ENCODE measurements at places on chromosomes 1 and 21.

GRCh38 chr1:36847186-36847585, 187.1 kb downstream of the GRIK3 start:
- DNase-seq, result no peak

DNA sequence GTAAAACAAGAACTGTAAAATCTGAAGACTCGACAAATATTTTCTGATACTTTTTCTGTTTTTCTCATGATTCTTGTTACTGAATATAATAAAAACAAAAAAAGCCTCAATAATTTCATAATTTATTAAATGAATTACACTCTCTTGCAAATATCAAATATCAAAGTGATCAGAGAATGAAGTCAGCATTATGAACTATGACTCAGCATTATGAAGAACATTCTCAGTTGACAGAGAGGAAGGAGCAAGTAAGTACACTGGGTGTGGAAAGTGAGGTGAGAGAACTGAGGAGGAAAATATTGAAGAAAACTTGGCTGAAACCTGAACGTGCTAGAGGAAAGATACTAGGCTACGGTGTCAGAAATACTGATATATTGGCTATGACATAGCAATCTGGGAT, 529.5 kb downstream of the KCNT2 start:
- DNase-seq, result peak; percentile 53

DNA sequence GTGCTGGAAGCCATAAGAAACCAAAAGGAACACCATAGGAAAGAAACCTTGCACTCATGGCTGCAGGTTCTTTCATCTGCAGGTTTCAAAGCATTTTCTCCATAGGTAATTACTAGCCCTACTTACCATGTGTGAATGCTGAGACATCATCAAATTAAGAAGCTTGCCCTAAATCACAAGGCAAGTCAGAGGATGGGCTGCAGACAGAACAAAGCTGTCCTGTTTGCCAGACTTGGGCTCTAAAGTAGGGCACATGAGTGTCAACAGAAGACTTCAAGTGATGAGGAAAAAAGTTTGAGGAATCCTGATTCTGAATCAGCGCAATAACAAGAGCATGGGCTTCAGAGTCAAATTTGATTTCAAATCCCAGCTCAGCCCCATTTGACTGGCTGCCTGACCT, 5.8 kb upstream of the EPS15 start:
- DNase-seq, result no peak

DNA sequence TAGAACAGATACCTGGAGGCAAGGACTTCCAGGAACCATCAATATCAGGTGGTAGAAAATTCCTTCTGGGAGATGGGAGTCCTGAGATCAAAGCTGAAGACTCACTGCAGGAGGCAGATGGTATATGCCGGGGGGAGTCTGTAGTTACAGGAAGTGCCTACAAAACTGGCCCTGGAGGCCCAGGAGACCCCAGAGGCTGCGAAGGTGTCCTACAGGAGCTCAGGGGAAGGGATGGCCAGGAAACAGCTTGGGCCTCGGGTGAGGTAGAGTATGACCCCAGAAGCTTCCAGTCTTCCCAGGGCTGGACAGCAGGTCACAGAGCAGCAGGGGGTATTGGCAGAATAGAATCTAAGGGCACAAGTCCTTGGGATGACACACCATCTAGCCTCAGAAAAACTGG, 16.4 kb downstream of the IGFN1 start:
- DNase-seq, result no peak

DNA sequence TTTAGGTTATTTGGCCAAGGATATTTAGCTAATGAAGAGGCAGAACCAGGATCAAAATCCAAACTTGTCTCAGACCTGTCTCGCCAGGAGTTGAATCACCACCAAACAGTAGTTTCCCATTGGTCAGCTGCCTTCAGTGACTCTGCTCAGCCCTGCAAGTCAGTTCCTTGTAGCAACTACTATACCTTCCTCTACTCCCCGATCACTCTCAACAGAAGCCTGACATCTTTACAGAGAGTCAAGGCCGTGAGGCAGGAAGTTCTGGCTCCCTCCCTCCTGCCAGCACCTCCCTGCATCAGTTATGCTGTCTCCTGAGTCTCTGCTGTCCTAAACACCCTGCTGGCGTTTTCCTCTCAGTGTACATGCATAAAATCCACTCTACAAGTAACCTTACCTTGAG, 13.2 kb downstream of the PSMD4 start:
- no peak for DNase-seq

- DNase-seq, result no peak
Observed at GRCh38 chr1:205261946-205262691, 34.4 kb downstream of the TMCC2 start.

DNA sequence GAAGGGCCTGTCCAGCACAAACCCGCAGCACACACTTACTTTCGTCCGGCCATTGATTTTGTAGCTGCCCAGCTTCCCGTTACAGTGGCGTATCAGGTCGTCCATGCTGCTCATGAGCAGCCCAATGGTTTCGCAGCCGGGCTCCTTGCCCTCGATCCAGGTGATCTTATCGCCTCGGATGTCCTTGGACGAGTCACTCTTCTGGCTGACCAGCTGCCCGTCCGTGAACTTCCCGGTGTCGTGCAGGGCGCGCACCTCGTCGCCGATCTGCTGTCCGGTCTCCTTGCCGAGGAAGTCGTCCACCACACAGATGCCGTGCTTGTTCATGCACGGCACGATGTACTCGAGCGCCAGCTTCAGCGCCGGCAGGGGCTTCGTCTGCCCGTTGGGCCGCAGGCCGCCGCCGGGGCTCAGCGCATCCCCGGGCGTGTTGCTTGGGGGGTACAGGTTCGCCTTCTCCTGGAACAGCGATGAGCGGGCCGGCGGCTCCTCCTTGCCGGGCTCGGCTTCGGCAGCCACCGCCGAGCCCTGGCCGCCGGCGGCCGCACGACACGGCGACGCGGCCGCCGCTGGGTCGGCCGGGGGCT, 1.0 kb downstream of the EGLN1 start:
- DNase-seq, result peak; percentile 72

GRCh38 chr21:21921410-21922232, 923.4 kb downstream of the NCAM2 start:
- peak; percentile 61 for DNase-seq

Data from DMS53 (cell line).